ENCODE measurements at places on chromosomes 3 and 15.
A peak's percentile ranks its signal among the peaks of the same experiment; 100 is the strongest.

GRCh38 chr15:74044267-74045110, 37.9 kb downstream of the GOLGA6A start:
- DNase-seq: no peak

DNA sequence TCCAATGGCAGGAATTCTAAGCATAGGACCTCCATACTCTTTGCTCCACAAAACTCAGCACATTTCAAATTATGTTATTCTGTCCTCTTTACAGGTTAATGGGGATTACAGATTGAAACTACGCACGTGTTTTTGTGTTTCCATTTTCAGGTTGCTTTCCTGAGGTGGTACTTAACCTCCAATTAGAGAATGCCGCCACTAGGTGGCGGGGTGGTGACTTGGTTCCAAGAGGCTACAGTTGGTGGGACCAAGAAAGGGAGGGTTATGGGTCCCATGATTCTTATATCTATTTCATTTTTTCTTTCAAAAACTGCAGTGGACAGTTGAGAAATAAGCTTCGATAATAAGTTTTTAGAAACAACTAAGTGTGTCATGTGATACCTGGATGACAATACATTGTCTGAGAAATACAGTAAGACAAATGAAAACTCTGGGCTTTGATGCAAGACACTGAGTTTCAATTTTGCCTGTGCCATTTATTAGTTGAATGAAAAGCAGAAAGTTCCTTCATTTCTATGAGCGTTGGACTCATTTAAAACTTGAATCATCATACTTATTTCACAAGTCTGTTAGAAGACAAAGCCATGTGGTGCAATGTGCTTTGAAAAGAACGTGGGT, 539.0 kb downstream of the FGF12 start:
- peak; percentile 71 for DNase-seq

- DNase-seq: no peak
Observed at GRCh38 chr15:36858423-36858822, 241.9 kb downstream of the MEIS2 start.

- no peak for DNase-seq
Observed at GRCh38 chr3:124140746-124141145, 148.8 kb upstream of the ROPN1 start.

Data from A673 (cell line).